ENCODE measurements at places on chromosomes 1 and 21.

- DNase-seq: no peak
Observed at GRCh38 chr1:184914149-184914548, 60.2 kb downstream of the NIBAN1 start.

- DNase-seq: peak; percentile 65
Observed at GRCh38 chr1:167627865-167628641, 2.0 kb upstream of the RCSD1 start.

DNA sequence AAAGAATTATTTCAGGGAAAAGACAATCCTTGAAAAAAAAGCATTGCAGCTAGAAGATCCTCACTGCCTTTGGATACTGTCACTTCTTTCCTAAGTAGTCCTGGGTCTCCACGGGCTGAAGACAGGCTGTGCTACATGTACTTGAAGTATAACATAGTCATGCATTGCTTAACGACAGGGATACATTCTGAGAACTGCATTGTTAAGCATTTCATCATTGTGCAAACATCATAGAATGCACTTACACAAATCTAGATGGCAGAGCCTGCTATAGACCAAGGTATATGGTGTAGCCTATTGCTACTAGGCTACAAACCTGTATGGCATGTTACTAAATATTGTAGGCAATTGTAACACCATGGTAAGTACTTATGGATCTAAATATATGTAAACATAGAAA lies 54.0 kb downstream of the KIAA0040 start:
- DNase-seq: no peak

GRCh38 chr21:14308234-14308633 lies 74.7 kb downstream of the HSPA13 start:
- no peak for DNase-seq

- DNase-seq: no peak
Observed at GRCh38 chr1:29239142-29239541, 2.8 kb downstream of the PTPRU start.

- DNase-seq: no peak
Observed at GRCh38 chr1:38151399-38151798, 104.8 kb upstream of the POU3F1 start.

DNA sequence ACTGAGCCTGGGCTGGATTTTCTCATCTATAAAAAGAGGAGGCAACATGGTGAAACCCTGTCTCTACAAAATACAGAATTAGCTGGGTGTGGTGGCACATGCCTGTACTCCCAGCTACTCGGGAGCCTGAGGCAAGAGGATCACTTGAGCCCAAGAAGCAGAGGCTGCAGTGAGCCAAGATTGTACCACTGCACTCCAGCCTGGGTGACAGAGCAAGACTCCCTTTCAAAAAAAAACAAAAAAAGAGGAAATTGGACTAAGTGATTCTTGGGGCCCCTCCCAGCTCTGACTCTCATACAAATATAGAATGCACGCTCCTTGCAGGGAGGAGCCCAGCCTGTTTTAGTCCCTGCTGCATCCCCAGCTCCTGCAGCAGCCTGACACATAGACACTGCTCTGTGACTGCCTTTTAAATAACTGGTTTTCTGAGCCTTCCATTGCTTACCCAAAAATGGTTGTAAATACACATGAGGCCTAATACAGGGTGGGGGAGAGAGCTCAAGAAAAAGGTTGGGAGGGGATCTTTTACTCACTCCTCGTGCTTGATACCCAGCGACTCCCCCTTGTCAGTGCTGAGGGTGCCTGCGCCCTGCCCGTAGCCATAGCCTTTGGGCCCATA lies 17.2 kb downstream of the CSRP1 start:
- DNase-seq: no peak

DNA sequence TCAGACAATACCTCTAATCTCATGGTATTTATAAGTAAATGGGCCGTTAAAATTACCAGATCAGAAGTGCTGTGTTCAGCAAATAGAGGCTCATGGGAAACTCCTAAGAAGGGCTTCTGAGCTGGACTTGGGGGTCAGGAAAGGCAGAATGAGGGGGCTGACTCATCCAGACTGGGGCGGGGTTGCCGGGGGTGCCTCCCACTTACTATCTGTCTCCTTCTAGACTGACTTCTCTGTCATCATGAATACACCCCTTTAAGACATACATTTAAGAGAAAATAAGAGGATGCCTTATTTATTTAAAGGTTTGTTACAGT lies 96.0 kb upstream of the ERRFI1 start:
- no peak for DNase-seq

GRCh38 chr1:112934577-112934976 lies 21.4 kb downstream of the SLC16A1 start:
- no peak for DNase-seq

DNA sequence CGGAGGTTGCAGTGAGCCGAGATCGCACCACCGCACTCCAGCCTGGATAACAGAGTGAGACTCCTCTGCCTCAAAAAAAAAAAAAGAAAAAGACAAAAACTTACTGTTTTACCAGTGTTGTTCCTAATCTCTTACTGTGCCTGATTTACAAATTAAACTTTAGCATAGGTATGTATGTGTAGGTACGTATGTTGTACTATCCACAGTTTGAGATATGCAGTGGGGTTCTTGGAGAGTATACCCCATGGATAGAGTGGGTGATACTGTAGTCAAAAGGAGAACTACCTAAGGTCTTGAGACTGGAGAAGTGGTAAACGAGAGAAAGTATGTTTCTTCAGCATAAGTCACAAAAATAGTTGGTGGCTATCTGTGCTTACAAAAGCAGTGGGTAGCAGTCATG lies 38.6 kb downstream of the RNF11 start:
- no peak for DNase-seq

- peak; percentile 55 for DNase-seq
Observed at GRCh38 chr1:47192458-47193384, 2.9 kb upstream of the PDZK1IP1 start.

Measured in stimulated activated CD4-positive, alpha-beta T cell treated with anti-CD3 and anti-CD28 coated beads, Interleukin-12 subunit alpha, Interleukin-12 subunit beta, amount 100 ng/mL, for 24 hours (primary cell).